ENCODE measurements at places on chromosomes 3 and 15. TPM values are rescaled to one million over a fixed set of nuclear protein-coding genes. Genes with fewer than 3 reads are reported as not detected.

CIDEC gene
- not detected for total RNA-seq

SMAD6 gene
- 0.04 TPM for total RNA-seq

GAP43 gene
- 0.10 TPM for total RNA-seq

CLDN18 gene
- not detected for total RNA-seq

COL8A1 gene
- total RNA-seq: 0.06 TPM

NAALADL2 gene
- not detected for total RNA-seq

HES1 gene
- not detected for total RNA-seq

ATP13A5 gene
- total RNA-seq: not detected

PLA2G4D gene
- total RNA-seq: not detected

RBP2 gene
- total RNA-seq: not detected

UROC1 gene
- not detected for total RNA-seq

Measured in activated CD8-positive, alpha-beta memory T cell treated with anti-CD3 and anti-CD28 coated beads for 36 hours (primary cell).